ENCODE measurements at places on chromosomes 13 and 19. TPM values are rescaled to one million over a fixed set of nuclear protein-coding genes. Genes with fewer than 3 reads are reported as not detected.
A peak's percentile ranks its signal among the peaks of the same experiment; 100 is the strongest.

Gene CACNG7
- total RNA-seq: not detected

Gene HSPBP1
- total RNA-seq: 19.5 TPM

- DNase-seq: no peak
Measured at GRCh38 chr19:57269515-57270250, 10.6 kb upstream of the ZNF460 start.

GRCh38 chr19:7083076-7083956 is 13.8 kb downstream of the ZNF557 start:
- DNase-seq: no peak

DNA sequence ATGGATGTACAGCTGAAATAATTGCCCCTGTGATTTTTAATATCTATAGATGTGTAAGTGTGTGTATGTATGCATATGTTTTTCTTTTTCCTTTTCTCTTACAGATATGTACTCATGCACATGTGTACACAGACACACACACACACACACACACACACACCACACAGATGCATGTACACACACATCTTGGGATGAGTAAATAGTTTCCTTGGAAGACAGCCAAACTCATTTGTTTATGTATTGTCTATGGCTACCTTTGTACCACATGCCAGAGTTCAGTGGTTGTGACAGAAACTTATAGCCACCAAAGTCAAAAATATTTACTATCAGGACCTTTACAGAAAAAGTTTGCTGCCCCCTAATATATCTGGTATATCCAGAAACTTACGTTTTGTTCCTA is 192.6 kb downstream of the MAB21L1 start:
- DNase-seq: no peak

- DNase-seq: no peak
Measured at GRCh38 chr13:98275681-98276171, 98.7 kb upstream of the RNF113B start.

Gene PDX1
- not detected for total RNA-seq

Gene CYP4F2
- not detected for total RNA-seq

Gene SPRY2
- total RNA-seq: 130 TPM

DNA sequence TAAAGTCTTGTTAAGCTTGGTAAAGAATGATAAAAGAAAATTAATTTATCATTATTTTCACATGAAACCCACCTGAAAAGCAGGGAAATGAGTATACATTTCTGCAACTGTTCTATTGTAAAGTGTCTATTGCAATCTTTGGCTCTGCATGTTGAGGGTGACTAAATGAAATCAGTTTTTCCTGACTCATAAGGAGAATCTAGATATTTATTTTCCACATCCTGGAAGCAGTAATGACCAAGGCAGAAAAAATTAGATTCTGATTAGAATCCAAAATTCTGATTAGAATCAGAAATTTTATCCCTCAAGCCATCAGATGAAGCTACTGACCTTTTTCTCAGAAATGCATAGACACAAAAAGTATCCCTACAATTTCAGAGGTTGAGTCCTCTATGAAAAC is 178.4 kb downstream of the MYO16 start:
- DNase-seq: no peak

DNA sequence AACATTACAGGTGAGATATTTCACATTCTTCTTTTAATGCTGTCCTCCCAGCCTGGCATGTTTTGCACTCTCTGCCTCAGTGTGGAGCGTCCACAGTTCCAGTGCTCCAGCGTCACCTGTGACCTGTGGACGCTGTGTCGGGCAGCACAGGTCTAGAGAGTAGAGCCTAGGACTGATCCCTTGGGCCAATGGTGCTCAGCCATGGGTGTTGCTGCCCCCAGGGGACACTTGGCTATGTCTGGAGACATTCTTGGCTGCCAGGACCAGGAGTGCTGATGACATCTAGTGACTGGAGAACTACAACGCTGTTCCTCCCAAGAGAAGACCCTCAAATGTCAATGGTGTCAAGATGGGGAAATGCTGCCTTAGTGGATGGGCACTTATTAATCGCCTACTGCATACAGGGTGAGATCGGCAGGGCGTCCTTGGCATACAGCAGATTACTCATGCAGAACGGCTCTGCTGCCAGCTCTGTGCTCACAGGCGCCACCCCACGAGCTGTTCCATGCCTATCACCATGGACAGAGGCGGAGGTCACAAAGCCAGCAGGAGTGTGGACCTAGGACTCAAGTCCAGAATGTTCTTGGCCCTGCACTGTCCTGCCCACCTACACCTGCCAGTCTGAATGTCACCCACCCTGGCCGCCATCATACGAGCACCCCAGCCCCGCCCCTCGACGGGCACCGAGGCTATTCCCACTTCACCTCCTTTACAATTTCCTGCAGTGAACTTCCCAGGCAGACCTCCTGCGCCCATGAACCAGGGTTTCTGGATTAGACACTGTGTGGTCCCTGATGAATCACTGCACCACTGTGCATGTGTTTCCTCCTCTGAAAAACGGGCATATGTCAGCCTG is 13.9 kb upstream of the MADCAM1 start:
- no peak for DNase-seq

Gene TUBA3C
- total RNA-seq: not detected

GRCh38 chr13:100674872-100675660 is 471 bp upstream of the TMTC4 start:
- peak; percentile 99 for DNase-seq

DNA sequence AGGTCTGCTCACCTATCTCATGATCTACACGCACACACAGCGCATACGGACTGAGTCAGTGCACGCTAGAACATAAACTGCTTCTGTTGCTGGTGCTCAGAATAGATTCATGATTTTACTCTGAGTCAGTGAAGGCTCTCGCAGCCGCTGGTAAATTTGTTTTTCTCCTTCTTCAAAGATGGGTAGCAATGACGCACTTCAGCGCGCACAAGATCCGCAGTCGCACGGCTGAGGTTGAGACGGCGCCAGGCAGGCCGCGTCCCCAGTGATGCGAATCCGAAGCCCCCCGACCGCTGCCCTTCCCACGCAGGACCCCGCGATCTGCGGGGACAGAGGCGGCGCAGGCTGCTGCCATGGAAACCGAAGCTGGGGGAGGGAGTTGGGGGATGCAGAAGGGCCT is 103.7 kb upstream of the USP29 start:
- no peak for DNase-seq

DNA sequence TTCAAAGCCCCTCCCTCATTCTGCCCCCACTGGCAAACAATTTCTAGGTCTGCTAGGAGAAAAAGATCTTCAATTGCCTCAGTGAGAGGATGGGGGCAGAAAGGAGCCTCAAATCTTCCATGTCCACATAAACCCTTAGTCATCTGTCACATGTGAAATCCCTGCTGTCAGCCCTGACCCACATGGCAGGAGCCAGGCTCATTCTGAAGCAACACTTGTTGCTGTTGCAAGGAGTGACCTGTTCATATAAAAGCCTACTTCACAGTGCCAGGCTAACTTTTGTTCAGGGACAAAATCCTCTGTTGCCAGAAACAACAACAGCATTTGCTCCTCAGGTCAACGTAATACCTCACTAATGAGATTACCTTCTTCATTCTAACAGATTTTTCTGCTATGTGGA is 70.5 kb downstream of the IRS2 start:
- no peak for DNase-seq

Gene LRRC8E
- total RNA-seq: 0.79 TPM

Gene KCNRG
- total RNA-seq: 0.84 TPM

DNA sequence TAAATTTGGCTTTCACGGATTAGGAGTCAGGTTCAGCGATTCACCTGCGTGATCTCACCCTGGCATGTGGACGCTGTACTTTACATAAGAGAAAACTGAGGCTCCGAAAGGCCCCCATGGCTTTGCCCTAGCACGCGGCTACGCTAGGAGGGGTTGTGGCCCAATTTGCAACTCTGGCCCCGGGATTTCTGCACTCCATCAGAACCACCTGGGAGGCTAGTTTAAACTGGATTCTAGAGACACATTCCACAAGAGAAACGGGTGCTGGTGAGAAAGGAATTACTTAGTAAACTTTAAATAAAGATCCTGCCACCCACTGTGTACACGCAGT is 6.2 kb downstream of the BCL3 start:
- DNase-seq: no peak

Gene CAB39L
- 24.4 TPM for total RNA-seq

- no peak for DNase-seq
Measured at GRCh38 chr13:76461999-76462398, 424.2 kb downstream of the KCTD12 start.

DNA sequence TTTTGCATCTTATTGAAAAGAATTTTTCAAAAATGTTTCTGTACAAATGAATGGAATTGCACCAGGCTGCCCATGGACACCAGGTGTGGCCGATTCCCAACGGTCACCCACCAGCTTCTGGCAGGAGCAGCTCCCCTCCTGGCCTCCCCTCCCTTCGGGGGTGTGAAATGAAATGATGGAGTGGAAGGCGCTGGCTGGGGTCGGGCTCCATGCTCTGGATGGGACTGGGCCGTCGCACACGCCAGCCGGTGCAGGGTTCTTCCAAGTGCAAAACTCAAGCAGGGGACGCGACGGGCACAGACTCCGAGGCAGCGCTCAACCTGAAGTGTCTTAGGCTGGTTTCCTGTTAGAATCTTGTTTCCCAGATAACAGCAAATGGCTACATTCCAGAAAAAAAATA is 21.9 kb downstream of the C19orf44 start:
- DNase-seq: no peak

DNA sequence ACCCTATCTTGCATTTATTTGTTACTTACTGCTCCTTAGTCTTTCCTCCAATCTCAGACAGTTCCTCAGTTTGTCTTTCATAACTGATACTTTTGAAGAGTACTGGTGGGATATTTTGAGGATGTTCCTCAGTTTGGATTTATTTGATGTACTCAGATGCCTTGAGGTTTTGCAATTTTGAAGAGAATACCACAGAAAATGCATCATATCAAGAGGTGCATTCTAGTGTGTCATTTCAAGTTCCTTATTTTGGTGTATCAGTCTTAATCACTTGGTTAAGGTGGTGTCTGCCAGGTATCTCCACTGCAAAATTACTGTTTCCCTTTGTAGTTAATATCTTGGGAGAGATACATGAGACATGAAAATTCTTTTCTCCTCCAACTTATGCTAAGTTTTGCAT is 75.1 kb downstream of the URI1 start:
- no peak for DNase-seq

DNA sequence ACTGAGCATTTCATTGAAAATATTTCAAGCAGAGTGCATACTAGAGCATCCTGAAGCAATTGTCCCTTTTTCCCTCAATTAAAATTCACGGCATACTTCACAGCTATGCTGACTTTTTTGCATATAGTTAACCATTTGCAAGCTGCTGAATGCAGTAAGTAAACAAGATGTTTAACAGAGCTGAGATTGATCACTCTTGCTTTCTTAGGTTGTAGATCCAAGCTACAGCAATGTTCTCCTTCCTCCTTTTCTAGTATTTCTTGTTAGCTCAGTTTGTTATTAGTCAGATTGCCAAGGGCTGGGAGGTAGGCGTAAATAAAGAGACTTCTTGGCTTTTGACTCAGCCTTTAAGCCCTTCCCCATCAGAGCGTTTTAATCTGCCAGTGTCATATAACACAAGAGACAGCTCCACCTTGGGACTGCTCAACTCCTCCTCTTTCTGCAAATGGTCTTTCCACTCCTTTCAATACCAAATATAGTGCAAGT is at the start of gene SLITRK6:
Gene SLITRK6 (minus strand): TSS at position 323 of the 486 bp plus-strand sequence. CDS start 2,911 bp downstream, outside the sequence.
- no peak for DNase-seq

DNA sequence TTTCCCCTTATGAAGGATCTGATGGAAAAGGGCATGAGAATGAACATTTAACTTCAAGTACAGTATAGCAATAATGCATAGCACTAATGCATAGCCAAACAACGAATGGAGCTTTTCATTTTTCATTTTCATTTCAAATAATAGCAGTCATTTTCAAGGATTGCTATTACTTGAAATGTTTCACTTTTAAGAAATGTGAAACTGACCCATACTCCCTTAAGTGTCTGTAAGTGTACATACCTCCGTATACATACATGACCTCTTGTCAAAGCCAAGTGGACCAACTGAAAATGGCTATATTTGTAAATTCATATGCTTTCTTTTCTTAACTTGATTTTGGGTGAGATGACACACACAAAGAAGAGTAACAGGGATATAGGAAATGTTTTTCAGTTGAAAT is 3.8 kb downstream of the RAP2A start:
- DNase-seq: no peak

Gene RGL3
- total RNA-seq: 22.9 TPM

GRCh38 chr13:99037756-99038155 is 59.9 kb upstream of the DOCK9 start:
- no peak for DNase-seq

DNA sequence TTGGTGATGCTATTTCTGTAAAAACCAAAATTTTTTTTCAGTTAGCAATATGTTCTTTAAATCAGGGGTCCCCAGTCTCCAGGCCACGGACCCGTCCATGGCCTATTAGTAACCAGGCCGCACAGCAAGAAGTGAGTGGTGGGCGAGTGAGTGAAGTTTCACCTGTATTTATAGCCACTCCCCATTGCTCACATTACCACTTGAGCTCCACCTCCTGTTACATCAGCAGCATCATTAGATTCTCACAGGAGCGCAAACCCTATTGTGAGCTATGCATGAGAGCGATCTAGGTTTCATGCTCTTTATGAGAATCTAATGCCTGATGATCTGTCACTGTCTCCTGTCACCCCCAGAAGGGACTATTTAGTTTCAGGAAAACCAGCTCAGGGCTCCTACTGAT is 58.9 kb upstream of the SLC7A1 start:
- no peak for DNase-seq

Gene SCN1B
- 11.6 TPM for total RNA-seq

DNA sequence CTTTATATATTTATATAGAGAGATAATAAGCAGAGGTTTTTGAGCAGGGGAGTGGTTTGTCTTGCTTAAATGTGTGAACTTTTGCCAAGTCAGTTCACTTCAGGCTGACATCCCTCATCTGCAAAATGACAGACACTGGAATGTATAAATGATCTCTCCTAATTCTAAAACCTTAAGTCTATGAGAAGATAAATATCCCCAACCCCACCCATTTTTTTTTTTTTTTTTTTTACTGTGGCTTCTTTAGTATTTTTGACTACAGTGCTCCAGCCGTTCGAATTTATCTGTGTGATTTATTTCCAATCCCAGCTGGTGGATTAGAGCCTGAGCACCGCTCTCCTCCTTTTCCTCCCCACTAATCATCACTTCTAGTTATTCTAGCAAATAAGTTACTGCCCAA is 234.8 kb downstream of the DACH1 start:
- DNase-seq: no peak
